Kasumi-1 (cell line): ENCODE measurements at places on chromosomes 13 and 19.

- peak; percentile 58 for DNase-seq
These were observed 11.7 kb downstream of the PLIN4 start for GRCh38 chr19:4506449-4507149.

GRCh38 chr13:43770871-43771270 lies 15.9 kb downstream of the ENOX1 start:
- DNase-seq: no peak

GRCh38 chr19:49453013-49453756 lies at the start of gene ALDH16A1:
Gene ALDH16A1, plus strand, starts transcription at chr19:49453225. Its CDS starts 107 bp downstream, at chr19:49453332.
- peak; percentile 96 for DNase-seq

DNA sequence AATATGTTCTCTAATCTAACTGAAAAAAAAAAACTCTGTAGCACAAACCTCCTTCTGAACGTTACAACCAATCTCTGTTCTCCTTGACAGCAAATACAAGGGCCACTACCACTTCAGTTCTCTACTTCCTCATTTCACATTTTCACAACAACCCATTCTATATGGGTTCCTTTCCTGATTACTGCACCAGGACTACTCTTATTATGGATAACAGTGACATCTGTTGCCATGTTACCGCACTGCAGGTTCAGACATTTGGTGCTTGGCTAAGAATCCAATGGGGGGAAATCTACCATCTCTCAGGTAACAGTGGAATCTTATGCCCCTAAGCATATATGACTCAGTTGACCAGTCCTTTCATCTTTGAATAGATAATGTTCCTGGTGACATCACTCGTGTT lies 11.6 kb upstream of the FPR3 start:
- DNase-seq: peak; percentile 95
